ENCODE measurements at places on chromosomes 7 and 10.

DNA sequence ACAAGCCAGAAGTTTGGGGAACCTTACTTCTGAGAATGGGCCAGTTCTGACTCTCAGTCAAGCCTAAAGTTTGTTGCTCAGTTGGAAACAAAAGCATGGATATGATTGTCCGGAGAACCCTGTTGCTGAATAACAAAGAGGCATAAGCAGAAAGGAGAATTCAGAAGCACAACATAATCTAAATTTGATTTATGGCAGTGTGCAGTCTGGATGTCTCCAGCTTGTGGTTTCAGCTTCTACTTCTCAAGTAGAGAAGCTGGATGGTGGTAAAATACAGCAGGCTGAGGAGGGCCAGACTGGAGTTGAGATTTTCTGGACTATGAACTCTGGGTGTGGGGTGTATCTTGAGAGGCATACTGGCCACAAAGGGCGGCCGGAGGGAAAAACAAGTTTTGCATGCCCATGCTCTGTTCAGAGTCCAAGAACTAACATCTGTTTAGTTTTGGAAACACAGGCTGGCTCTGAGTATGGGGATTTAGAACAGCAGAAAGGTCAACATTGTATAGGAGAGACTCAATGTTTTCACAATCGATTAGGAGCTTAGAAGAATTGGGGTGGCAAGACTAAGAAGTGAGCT is 592.9 kb downstream of the CNTNAP2 start:
- no peak for DNase-seq

- DNase-seq: no peak
These were observed 115.4 kb downstream of the NT5C2 start for GRCh38 chr10:103077491-103078308.

- peak; percentile 27 for DNase-seq
These were observed 5.6 kb downstream of the GPR15LG start for GRCh38 chr10:84179059-84179710.

DNA sequence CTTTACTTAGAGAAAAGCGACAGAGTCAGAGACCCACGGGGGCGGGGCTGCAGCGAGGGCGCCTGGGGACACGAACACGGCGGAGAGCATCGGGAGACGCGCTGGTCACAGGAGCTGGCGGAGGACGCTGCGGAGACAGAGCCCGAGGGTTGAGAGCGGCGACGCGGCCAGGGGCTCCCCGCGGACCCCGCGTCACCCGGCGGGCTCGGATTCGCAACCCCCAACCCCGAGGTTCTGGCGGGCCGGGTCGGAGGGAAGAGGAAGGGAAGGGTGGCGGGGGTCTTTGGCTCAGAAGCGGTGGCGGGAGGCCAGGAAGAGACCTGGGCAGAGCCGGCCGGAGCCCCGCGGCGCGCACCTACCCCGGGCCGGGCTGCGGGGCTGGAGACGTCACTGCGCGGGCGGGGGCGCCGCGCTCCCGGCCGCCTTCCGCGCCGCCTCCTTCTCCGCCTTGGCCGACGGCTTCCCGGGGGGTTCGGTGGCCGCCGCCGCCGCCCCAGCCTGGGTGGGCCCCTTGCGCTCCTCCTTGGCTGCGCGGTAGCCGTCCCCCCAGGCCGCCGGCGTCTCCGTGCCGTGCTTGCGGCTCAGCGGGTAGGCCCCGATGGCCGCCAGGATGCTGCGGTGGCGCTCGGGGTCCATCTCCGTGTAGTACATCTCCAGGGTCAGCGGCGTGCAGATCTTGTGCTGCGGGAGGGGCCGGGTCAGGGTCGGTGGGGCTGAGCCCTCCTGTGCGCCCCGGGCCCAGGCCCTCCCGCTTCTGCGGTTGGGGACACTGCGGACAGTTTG is 11.1 kb downstream of the CALY start:
- DNase-seq: no peak

DNA sequence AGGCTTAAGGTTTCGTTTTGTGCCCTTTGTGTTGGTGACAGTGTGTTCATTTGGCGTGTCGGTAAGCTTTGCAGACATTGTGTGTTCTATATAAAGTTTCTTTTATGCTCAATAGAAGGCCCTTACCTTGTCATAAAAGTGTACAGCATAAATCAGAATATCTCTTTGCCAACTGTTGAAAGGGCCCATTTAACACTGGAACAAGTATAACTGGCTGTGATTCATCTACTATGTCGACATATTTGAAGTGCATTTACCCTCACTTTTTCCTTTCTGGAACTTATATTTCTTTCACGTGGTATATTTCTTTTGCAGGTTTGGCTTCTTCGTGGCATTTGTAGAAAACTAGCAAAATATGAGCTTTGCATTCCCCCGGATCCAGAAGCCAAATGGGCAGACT is 32.7 kb downstream of the EEPD1 start:
- DNase-seq: no peak

DNA sequence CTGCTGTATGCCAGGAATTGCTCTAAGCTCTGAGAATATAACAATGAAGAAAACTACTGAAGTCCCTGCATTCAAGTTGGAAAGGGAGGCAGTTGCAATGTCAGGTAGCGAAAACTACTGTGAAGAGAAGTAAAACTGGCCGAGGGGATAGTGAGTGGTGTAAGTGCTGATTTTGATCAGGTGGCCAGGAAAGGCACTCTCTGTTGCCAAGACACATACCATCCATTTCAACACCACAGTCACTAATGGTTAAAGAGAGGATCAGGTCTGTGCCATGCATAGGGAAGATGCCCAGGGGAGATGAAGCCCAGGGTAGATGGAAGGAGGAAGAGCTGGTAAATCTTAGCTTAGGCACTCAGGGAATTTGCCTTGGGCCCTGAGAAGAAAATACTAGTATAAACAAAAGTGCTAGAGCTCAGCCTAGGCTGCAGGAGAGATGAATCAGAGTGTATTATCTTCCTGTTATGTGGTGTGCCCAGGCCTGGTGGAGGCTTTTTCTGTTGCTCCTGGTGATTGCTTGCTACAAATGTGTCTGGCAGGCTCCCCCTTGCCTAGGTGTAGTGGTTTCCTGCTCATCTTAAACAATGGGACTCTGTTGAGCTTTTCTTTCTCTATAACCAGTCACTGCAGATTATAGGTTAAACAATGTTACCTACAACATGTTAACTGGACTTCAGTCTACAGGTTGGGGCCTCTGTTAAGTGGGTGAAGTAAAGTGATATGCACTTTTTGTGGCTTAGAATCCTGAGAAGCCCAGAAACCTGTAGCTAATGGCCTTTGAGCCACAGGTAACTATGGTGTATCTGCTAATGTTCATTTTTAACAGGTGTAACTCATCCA is 125.5 kb downstream of the LRRC4 start:
- DNase-seq: no peak

- DNase-seq: no peak
These were observed 7.9 kb upstream of the TCAF1 start for GRCh38 chr7:143909863-143910262.

DNA sequence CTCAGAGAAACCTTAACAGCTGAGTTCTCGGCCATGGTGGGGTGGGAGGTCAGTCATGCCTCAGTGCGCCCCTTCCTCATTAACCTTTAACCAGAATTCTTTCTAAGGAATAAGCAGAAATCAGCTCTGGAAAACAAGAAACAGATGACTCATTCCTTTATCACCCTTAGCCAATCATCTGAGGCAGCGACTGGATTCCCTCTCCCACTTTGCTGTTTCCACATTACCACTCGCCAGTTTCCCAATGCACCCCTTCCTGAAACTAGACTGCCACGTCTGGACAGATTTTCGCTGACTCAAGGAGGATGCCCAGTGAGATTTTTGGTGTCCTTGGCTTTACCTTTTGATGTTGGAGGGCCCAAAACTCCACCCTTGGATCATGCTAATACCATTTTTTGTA is 223.8 kb downstream of the PLXDC2 start:
- no peak for DNase-seq

- DNase-seq: no peak
These were observed 25.8 kb downstream of the ASZ1 start for GRCh38 chr7:117401293-117402002.

DNA sequence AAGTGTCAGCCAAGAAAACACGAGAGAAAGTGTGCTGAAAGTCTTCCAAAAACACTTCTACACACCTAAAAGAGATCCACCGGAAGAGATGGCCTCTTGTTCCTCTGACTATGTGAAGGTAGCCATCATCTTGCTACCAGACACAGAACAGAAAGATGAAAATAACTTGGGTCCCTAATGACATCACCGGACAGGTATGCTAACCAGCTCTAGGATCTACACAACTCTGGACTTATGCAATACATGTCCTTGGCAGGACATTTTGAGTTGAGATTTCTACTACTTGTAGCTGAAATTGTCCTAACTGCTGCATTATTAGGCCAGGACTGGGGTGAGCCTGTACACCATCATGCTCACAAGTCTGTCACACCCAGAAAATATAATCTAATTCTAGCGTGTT is 358.7 kb downstream of the ELMO1 start:
- no peak for DNase-seq

DNA sequence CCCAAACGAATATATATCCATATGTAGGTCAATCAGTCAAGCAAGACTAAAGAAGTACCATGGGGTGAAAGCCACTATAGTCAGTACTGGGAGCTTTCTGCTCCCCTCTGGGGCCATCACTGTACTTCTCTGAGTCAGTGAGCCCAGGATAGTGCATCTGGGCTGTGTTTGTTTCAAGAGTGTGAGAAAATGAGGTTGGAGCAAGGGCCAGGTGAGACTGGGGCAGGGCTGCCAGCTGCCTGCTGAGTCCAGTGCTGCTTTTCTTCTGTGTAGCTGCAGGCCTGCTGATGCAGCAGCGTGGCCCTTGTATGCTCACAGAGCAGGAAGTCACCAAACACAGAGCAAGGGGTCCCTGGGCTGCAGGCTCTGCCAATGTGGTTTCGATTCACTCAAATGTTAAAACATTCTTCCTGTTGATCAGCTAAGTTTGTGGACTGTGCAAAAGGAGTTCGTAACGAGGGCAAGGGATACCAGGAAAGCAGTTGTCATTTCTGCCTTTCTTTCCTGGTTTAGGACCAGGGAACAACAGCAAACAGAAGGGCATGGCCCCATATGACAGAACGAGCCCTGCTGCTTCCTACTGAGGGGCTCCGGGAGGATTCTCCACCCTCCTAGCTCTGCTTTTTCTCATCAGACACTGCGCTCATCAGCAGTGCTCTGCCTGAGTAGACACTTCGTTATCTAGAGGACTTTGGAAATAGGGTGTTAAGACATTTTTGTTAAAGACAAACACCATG is 65.4 kb upstream of the TNS3 start:
- DNase-seq: peak; percentile 26

DNA sequence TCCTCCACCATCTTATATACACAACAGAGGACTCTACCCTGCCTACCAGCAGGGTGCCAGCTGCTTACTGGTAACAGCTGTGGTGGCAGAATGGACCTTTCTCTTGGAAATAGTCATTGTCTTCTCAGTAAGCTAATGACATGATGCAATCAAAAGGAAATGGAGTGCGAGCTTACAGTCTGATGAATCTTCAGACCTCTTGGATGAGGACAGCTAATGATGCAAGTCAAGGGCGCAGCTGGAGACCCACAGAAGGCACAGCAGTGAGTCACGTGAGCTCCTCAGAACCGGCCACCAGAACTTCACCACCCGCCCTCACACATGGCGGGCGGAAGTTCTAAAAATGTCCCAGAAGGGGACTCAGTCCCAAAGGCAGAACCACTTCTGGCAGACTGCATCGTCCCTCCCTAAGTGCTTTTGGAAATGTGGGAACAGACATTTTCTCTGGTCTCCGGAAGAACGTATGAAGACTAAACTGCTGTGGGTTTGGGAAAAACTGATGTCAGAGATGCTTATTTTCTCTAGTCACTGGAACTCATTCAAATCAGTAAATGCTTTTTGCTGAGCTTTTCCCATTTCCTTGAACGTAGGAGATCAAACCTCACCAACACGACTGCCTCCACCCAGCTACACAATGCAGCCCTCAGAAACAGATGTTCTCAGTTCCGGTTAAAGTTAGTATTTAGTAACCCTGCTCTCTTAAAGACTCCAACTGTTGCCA is 96.4 kb downstream of the FAS start:
- no peak for DNase-seq

DNA sequence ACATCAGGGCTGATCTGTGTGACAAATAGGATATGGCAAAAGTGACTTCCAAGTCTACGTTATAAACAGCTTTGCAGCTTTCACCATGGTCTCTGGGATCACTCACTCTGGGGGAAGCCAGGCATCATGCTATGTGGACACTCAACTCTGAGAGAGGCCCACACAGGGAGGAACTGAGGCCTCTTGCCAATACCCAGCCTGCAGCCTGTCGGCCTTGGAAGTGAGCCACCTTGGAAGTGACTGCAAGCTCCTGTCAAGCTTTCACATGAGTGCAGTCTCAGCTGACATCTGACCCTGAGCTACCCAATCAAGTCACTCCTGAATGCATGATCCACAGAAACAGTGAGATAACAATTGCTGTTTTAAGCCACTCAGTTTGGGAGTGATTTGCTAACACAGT is 56.5 kb downstream of the MMRN2 start:
- no peak for DNase-seq

DNA sequence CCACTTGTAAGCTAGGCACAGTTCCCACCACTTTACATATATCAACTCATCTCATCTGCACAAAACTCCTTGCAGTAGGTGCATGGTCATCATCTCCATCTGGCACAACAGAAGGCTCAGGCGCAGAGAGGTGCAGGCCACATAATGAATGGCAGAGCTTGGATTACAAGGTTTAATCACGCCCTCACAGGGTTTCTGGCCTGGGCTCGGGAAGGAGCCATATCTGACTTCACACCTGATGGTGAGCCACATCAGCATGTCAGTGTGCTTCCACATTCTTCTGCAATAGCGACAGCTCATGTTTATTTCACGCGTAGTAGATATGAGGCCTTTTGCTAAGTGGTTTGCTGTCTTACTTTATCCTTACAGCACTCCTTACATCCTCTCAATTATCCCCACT is 650.2 kb downstream of the INHBA start:
- no peak for DNase-seq

DNA sequence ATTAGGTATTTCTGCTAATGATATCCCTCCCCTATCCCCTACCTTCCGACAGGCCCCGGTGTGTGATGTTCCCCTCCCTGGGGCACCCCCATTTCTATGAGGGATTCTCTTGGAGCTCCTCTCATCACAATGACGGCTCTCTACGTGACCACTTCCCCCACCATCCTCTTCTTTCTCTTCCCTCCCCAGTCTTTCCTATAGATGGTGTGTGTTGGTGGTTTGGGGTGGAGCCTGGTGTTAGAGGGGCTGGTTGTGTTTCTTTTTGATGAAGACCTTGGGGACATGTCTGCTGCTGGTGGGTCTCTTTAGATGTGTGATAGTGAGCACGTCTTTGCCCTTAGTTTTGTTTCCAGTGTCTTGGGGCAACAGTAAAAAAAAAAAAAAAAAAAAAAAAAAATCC is 28.6 kb downstream of the RPS24 start:
- no peak for DNase-seq

Measured in NCI-H774 (cell line).